ENCODE measurements at places on chromosomes 3 and 15.

DNA sequence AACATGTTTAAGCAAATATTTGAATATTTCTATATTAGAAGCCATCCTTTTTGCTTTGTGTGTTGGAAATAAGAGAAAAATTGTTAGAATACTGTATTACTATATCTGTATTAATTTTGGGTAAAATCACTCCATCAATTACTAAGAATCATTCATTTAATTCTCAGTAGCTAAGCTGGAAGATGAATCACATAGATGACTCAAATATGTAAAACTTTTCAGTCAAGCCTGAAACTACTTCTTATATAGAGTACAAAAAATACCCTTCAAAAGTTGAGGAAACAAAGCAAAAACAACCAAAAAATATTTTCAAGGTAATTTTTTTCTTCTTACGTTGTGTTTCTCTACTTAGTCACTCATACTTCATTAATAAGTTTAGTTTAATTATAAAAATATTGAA, 205.7 kb upstream of the ROBO1 start:
- H3K27me3 ChIP-seq, result no peaks in the 10 kb centered on the region
- DNase-seq, result no peak
- H3K4me3 ChIP-seq, result no peak overlapping the region
- no peaks in the 10 kb centered on the region for H3K4me1 ChIP-seq
- no peaks in the 10 kb centered on the region for H3K36me3 ChIP-seq
- no peak overlapping the region for H3K27ac ChIP-seq

GRCh38 chr15:40273428-40273827, 9.4 kb downstream of the ANKRD63 start:
- no peak overlapping the region for H3K27ac ChIP-seq
- no peak for DNase-seq
- no peak overlapping the region for H3K4me3 ChIP-seq
- peaks cover 7% of the 10 kb centered on the region for H3K4me1 ChIP-seq

GRCh38 chr3:104436506-104436905, 930.2 kb upstream of the ALCAM start:
- H3K27ac ChIP-seq, result no peak overlapping the region
- DNase-seq, result no peak
- H3K27me3 ChIP-seq, result peaks cover 9% of the 10 kb centered on the region

DNA sequence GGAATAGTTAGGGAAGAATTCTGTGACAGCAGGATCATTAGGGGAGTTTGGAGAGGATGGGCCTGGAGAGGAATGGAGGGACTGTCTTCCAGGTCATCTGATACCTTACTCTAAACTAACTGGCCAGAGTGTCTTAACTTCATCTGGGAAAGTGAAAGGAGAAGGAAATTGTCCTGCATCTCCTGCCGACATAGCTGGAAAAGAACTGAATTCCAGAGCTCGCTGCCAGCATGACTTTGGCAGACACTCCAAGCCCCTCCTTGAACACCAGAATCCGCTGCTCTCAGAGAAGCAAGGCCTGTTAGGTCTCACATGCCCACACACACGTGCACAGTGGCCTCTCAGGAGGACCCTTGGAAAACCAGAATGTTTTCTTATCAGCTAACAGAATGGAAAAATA, 10.5 kb downstream of the ABI3BP start:
- no peak overlapping the region for H3K27ac ChIP-seq
- no peaks in the 10 kb centered on the region for H3K4me1 ChIP-seq
- no peak for DNase-seq
- peaks cover 13% of the 10 kb centered on the region for H3K27me3 ChIP-seq
- H3K36me3 ChIP-seq, result no peaks in the 10 kb centered on the region

GRCh38 chr3:181933052-181933618, 221.4 kb downstream of the SOX2 start:
- H3K4me3 ChIP-seq, result no peak overlapping the region
- no peak for DNase-seq
- no peaks in the 10 kb centered on the region for H3K27me3 ChIP-seq
- H3K4me1 ChIP-seq, result no peaks in the 10 kb centered on the region

- H3K4me3 ChIP-seq, result no peak overlapping the region
- H3K27me3 ChIP-seq, result no peaks in the 10 kb centered on the region
- no peaks in the 10 kb centered on the region for H3K36me3 ChIP-seq
- DNase-seq, result no peak
Measured at GRCh38 chr3:177674186-177674585, 476.9 kb upstream of the TBL1XR1 start.

DNA sequence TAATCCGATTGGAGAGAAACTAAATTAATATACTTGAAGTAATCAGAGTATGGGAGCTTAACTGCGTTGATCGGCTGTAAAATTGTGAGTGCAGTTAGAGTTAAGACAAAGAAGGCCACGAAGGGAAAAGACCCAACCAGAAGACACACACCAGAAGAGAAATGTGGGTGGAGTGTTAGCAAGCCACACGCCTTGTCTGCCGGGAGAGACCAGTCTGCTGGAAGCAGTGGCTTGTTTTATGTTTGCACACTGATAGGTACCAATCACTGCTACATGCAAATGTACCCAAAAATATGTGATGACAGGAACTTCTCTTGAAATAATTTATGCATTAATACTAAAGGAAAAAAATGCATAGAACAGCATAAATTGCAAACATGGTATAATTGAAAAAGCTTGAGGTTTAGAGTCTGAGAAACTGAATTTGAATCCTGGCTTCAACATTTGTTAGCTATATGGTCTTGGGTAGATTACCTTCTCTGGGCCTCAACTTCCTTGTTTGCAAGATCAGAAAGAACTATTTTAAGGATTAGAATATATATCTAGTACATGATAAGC, 23.1 kb downstream of the EEFSEC start:
- no peak for DNase-seq
- no peaks in the 10 kb centered on the region for H3K27me3 ChIP-seq
- H3K27ac ChIP-seq, result no peak overlapping the region
- H3K4me3 ChIP-seq, result no peak overlapping the region
- peaks cover 25% of the 10 kb centered on the region for H3K4me1 ChIP-seq
- no peaks in the 10 kb centered on the region for H3K36me3 ChIP-seq

DNA sequence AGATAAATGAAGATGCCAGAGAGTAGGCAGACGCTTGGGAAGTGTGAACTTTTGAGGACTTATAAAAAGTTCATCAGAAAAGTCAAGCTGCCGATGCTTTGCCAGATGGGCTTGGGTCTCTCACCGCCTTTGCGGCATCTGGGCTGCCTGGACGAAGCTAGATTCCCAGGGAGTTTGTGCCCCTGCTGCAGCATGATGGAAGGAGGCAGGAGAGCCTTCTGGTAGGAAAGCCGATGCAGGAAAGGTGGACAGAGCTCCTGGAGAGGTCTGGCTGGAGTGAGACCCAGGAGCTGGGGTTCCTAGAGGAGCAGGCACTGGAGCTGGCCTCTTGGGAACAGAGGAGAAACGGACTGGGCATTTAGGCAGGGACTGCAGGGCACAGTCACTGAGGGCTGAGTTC, 51.9 kb upstream of the ATP2B2 start:
- H3K4me3 ChIP-seq, result no peak overlapping the region
- H3K4me1 ChIP-seq, result peaks cover 9% of the 10 kb centered on the region
- peaks cover 2% of the 10 kb centered on the region for H3K36me3 ChIP-seq
- DNase-seq, result no peak
- H3K27me3 ChIP-seq, result peaks cover 27% of the 10 kb centered on the region
- no peak overlapping the region for H3K27ac ChIP-seq

DNA sequence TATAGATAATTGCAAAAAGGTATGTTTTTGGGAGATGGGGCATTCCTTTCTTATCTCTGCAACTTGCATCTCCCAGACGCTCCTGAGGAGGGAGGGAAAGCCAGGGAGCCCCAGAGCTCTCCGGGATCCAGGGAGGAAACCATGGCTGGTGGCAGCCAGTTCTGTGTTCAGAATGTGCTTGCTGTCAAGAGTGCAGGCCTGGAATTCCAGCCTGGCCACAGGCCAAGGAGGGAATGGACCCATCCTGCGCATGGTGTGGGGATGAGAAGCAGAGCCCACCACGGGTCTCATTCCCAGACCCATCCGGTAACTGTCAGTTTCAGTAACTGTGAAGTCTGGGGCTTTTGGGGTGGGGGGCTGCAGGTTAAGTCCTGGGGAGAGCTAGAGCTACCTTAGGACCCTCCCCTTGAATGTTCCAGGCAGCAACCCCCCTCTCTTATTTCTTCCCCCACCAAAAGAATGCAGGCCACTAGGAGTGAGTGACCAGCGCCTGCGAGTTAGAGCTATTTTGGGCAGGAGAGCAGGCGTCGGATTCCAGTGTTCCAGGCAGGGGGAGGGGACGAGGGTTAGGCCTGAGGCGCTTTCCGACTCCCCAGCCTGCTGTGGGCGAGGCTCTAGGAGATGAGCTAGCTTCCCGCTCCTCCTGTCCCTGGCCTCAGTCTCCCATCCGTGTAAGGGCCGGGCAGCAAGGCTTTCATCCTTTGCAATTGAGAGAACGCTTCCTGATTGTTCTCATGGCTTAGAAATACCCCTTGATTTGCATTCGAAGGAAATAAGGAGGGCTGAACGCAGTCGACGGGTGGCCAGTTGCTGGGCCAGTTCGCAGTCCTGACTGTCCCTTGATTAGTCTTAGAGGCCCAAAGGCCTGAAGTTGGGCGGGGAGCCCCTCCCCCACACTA, 781 bp upstream of the DAG1 start:
- peak overlapping the region; percentile 89 for H3K4me3 ChIP-seq
- H3K27me3 ChIP-seq, result no peaks in the 10 kb centered on the region
- peaks cover 20% of the 10 kb centered on the region for H3K4me1 ChIP-seq
- DNase-seq, result no peak
- H3K27ac ChIP-seq, result peak overlapping the region; percentile 82

DNA sequence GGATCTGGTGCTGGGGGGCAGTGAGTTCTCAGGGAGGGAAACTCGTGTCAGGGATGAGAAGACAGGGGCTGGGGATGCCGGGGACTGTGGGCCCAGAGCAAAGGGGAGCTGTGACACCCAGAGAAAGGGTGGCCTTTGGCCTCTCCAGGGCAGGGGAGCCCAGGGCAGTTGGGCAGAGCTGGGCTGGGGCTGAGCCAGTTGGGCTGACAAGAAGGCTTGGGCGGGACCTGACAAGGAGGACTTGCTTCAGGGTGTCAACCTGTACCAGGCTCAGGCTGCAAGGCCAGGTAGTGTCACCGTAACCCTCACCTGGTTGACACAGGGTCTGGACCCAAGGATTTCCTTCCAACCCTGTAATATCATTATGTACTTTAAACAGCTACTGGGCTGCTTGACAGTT, 13.2 kb upstream of the ANPEP start:
- H3K36me3 ChIP-seq, result peaks cover 9% of the 10 kb centered on the region
- H3K27ac ChIP-seq, result no peak overlapping the region
- H3K27me3 ChIP-seq, result peaks cover 8% of the 10 kb centered on the region
- no peak for DNase-seq

DNA sequence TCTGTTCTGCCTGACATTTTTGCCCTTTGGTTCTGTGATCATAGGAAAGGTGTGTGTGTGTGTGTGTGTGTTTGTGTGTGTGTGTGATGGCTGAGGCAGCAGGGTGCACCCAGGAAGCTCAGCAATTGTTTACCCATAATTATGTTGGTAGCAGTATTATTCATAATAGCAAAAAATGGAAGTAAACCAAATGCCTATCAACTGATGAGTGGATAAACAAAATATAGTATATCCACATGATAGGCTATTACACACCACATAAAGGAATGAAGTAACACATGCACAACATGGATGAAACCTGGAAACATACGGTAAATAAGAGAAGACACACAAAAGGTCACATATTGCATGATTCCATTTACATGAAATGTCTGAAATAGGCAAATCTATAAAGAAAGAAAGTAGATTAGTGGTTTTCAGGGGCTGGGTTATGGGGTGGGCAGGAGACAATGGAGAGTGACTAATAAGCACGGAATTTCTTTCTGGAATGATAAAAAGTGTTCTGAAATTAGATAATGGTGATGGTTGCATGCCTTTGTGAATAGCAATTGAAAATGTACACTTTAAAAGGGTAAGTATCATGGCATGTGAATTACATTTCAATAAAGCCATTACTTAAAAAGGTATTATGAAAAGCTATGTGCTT, 167.2 kb downstream of the POLR2M start:
- no peak overlapping the region for H3K27ac ChIP-seq
- peaks cover 4% of the 10 kb centered on the region for H3K36me3 ChIP-seq
- DNase-seq, result no peak
- H3K4me1 ChIP-seq, result peaks cover 3% of the 10 kb centered on the region

- H3K4me3 ChIP-seq, result no peak overlapping the region
- H3K27me3 ChIP-seq, result no peaks in the 10 kb centered on the region
- peaks cover 15% of the 10 kb centered on the region for H3K4me1 ChIP-seq
Measured at GRCh38 chr15:63908991-63909390, 75.2 kb upstream of the HERC1 start.

DNA sequence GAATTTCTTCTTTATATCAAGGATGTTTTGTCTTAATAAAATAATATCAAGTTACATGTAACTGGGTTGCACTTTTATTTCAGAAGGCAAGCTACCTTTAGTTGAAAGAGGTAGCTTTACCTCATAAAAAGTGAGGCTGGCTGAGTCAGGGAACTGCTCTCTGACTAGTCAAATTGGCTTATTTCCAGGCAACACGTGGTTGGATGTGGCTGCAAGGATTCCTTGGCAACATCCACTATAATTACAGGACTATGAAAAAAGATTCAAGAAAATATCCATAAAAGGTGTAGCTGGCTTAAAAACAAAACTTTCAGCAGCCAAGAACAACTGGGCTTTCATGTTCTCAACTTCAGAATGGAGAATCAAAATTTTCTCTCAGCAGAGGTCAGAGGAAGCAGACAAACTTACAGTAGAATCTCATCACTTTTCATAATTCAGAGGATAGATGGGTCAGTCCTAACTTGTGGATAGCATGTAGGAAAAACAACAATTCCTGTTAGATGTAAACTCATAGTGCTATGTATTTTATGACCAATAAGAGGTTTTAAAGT, 779.1 kb downstream of the MECOM start:
- no peaks in the 10 kb centered on the region for H3K27me3 ChIP-seq
- H3K4me3 ChIP-seq, result no peak overlapping the region
- no peak overlapping the region for H3K27ac ChIP-seq
- DNase-seq, result no peak
- no peaks in the 10 kb centered on the region for H3K4me1 ChIP-seq

- no peak for DNase-seq
- no peak overlapping the region for H3K27ac ChIP-seq
- H3K4me3 ChIP-seq, result no peak overlapping the region
- H3K36me3 ChIP-seq, result no peaks in the 10 kb centered on the region
Measured at GRCh38 chr3:10546820-10547263, 41.5 kb upstream of the ATP2B2 start.

GRCh38 chr3:133883641-133884040, 12.0 kb downstream of the RAB6B start:
- peaks cover 10% of the 10 kb centered on the region for H3K4me1 ChIP-seq
- H3K27me3 ChIP-seq, result peaks cover 32% of the 10 kb centered on the region
- H3K27ac ChIP-seq, result peak overlapping the region; percentile 22

GRCh38 chr3:27865731-27866130, 143.6 kb upstream of the EOMES start:
- no peaks in the 10 kb centered on the region for H3K27me3 ChIP-seq
- peaks cover 10% of the 10 kb centered on the region for H3K4me1 ChIP-seq
- H3K27ac ChIP-seq, result no peak overlapping the region
- H3K4me3 ChIP-seq, result no peak overlapping the region

DNA sequence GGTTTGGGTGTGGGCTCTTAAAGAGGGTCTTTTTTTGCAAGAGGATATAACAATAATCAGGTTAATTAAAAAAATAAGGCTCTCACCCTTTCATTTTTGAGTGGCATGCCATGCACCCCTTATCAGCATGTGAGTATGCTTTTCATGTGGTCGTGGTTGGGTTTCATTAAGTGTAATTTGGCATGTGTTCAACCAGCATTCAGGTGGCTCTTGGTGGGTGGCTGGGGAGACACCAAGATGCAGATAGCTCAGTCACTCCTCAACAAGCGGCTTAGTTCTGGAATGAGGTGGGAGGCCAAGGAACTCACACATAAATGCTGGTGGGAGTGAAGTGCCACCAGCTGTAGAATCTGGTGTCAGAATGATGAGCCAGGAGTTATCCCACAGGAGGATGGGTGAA, 66.8 kb downstream of the FLNB start:
- H3K27ac ChIP-seq, result no peak overlapping the region
- no peak for DNase-seq
- no peak overlapping the region for H3K4me3 ChIP-seq
- H3K36me3 ChIP-seq, result peaks cover 4% of the 10 kb centered on the region
